ENCODE measurements at places on chromosomes 6 and 20.
A peak's percentile ranks its signal among the peaks of the same experiment; 100 is the strongest.

DNA sequence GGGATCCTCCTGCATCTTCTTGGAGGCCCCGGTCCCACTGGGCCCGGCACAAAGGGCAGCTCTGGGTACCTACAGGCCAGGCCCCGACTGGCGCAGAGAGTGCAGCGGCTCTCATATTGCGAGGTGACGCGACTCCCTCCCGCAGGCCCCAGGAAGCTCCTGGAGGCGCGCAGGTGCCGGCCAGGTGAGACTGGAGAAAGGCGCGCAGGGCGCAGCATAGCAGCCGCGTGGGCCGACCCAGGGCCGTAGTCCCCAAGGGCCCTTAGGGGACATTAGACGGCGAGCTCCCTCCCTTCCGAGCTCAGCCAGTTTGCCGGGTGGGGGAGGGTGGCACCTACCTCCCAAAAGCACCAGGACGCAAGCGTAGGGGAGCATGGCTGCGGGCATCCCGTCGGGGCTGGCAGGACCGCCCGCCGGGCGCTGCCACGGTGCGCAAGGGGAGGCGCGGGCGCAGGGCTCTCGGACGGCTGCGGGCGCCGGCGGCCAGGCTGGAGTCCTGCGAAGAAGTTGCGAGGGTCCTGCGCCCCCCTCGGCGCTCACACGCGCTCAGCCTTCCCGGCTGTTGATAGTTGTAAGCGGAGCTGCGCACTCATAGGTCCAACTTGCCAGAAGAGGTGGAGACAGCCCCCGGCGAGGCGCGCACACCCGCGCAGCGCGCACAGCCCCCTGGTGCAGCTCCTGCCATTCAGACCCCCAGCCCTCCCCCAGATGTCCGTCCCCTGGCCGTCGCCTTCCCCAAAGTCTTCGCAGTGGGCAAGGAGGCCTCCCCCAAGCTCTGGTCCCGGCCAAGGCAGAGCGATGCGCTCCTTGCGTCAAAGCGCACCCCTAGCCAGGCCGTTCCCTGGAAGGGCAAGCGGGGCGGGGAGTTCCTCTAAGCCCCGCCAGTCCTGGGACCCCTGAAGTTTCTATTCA is 622 bp downstream of the APCDD1L start:
- DNase-seq = no peak

DNA sequence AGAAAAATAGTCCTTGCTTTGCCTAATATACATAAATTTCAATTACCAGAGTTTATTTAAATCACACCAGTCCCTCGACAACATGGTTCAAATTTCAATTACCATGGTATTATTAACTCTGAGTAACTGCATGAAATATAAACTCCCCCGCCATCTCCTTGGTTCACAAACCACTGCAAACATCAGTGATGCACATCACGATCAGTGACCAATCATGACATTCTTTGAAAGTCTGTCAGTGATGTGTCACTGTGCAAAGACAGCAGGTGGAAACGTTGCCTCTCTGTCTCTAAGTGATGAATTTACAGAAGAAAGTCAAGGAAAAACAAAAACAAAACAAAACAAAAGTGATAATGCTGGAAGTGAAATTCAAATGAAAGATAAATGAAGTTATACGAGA is 86.7 kb downstream of the TASP1 start:
- DNase-seq = no peak

- no peak for DNase-seq
These were observed 205.3 kb downstream of the CD83 start for GRCh38 chr6:14322841-14323240.

- DNase-seq = no peak
These were observed 8.6 kb upstream of the CLIC5 start for GRCh38 chr6:46024124-46024769.

- no peak for DNase-seq
These were observed 23.8 kb upstream of the POLR1H start for GRCh38 chr6:30037182-30037788.

DNA sequence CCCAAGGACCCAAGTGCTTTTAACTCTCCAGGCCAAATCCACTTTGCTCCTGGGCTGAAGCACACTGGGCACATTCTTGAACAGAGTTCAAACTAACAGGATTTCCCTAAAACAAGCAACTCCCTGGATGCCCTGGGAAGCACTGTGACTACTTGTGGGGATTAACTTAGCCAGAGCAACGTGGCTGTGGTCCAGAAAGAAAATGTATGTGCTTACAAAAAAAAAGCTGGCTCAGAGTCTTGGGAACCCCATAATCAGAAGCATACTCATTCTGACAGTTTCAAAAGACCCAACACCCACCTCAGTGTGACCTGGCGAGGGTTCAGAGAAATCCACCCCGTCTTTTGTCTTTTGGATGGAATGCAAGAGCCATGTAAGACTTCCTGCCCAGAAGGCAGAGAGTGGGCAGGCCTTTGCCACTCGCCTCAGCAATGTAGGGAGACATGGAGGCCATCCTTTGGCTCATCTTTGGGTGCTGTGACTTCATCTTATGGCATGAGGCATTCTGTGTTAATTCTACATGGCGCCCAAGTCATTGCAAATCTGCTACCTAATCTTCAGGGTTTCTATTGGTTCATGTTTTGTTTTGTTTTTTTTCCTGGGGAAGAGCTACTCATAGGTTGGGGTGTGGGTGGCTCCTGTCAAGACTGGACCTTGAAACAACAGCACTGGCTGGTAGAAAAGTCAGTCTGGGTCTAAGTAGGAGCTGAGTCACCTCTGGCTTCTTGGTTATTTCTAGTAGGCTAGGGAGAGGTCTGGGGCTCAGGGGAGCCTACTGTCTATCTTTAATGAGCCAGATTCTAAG is 248.6 kb upstream of the SUPT3H start:
- no peak for DNase-seq

DNA sequence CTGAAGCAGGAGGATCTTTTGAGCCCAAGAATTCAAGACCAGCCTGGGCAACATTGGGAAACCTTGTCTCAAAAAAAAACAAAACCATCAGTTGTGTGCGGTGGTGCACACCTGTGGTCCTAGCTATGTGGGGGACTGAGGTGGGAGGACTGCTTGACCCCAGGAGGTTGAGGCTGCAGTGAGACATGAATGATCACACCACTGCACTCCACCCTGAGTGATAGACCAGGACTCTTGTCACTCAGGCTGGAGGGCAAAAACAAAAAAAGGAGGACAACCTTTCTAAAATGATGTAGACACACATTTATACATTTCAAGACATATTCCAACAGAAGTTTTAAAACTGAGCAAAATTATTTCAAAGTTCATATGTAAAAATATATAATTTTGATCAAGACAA is 45.1 kb downstream of the NOL7 start:
- no peak for DNase-seq

GRCh38 chr6:74073429-74073828 is 377.4 kb downstream of the CD109 start:
- DNase-seq = no peak

DNA sequence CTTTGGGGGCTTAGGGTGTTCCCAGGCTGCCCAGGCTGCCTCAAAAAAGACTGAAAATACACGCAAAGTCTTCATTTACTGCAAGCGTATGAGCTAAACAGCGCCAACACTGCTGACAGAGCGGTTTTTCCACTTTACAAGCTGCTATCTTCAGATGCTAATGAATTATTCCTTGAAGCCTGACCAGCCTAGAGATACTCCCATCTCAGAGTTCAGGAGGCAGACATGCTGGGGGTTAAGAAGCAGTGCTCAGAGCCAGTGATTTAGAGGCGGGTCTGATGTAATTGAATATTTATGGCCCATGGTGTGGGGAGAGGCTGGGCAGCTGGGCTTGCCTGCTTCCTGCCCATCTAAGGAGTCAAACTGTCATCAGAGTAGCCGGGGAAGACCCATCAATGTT is 241.4 kb downstream of the SLC24A3 start:
- DNase-seq = no peak

DNA sequence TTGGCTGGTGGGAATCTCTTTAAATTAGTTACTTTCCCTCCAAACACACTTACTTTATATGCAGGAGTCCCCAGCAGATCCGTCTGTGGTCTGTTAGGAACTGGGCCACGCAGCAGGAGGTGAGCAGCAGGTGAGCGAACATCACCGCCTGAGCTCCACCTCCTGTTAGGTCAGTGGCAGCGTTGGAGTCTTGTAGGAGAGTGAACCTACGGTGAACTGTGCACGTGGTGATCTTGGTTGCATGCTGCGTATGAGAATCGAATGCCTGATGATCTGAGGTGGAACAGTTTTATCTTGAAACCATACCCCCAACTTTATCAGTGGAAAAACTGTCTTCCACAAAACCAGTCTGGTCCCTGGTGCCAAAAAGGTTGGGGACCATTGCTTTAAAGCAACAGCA is 5.0 kb downstream of the SERPINB6 start:
- DNase-seq = no peak

DNA sequence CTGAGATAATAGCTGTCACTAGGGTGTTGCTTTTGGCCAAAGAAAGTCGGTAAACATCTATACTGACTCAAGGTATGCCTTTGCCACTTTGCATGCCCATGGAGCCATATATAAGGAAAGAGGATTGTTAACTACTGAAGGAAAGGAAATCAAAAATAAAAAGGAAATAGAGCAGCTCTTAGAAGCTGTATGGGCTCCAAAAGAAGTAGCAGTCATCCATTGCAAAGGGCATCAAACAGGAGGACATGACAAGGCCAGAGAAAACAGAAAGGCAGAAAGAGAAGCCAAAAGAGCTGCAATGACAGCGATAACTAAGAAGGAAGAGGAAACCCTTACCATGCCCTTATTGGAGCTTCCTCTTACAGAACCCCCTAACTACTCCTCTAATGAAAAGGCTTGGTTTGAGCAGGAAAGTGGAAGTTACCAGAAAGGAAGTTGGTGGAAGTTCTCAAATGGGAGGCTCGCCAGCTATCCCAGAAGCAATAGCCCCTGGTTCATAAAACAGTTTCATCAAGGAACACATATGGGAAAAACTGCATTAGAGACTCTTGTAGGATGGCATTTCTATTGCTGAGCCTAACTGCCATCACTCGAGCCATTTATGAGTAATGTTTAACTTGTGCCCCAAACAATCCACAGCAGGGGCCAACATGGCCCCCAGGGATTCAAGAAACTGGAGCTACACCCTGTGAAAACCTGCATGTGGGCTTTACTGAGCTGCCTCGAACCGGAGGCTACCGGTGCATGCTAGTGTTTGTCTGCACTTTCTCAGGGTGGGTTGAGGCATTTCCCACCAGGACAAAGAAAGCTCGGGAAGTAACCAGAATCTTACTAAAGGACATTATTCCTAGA is 7.0 kb downstream of the IL22RA2 start:
- no peak for DNase-seq

DNA sequence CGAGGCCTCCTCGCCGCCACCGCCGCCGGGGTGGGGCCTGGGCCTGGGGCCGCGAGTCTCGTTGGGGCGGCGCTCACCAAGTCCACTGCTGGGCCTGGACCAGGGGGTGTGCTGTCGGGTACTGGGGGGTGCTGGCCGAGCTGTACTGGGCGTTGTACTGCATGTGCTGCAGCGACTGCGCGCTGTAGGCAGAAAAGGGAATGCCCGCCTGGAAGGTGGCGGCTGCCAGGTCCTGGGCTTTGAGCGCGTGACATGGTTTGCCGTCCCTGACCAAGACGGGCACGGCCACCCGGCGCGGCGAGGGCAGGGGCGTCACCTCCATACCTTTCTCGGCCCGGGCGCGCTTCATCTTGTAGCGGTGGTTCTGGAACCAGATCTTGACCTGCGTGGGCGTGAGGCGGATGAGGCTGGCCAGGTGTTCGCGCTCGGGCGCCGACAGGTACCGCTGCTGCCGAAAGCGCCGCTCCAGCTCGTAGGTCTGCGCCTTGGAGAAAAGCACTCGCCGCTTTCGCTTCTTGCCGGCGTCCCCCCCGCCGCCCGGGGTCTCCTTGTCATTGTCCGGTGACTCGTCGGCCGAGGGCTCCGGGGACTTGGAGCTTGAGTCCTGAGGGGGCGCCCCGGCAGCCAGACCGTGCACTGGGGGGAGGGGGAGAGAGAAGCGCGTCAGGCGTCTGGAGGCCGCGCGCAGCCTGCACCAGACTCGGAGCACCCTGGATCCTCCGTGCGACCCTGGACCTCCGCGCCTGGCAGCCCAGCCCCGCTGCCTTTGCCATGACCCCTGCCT is 1.8 kb downstream of the NKX2-2 start:
- no peak for DNase-seq

- DNase-seq = no peak
These were observed 78.7 kb upstream of the AFDN start for GRCh38 chr6:167748046-167748445.

DNA sequence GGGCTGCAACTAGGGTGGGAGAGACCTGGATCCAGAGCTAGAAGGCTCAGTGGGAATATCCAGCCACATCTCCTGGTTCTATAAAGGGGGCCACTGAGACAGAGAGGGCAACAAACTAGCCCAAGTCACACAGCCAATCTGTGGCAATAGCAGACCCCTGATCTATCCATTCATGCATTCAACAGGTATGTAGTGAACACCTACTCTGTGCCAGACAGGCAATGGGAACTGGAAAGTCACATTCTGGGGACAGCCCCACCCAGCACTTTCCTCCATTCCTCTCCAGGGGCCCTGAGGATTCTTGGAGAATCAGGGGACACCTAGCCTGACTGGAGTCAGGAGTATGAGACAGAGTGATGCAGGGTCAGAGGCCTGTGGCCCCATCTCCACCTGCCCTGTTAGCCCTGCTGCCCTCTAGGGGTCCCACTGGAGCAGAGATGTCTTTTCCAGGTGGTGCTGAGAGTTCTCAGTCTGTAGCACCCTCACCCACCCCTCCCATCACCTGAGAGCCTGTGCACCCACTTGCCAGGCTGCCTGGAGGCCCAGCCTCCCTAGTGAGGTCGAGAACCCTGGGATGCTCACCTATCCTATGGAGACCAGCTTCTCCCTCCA is 13.6 kb downstream of the BPIFA2 start:
- no peak for DNase-seq

DNA sequence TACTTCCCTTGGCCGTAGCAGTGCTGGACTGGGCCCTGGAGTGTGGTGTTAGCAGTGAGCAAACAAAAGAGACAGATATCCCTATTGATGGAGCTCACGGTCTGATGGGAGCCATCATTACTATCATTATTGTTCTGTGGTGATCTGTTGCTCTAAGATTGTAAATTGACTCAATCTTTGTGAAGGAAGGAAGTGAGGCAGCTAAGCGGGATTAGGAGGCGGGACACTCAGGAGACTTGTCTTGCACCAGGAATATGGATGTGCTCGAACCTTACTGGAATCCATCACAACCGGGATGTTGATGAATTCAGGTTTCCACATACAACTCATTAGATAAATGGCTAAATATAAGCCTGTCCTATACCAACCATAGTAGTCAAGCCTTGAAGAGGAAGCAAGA is 25.5 kb upstream of the FAM50B start:
- DNase-seq = no peak

GRCh38 chr6:72864799-72865198 is 242.9 kb downstream of the KCNQ5 start:
- no peak for DNase-seq

GRCh38 chr6:1524040-1524480 is 85.7 kb upstream of the FOXC1 start:
- DNase-seq = peak; percentile 83

- DNase-seq = no peak
These were observed 61.4 kb upstream of the ASIP start for GRCh38 chr20:34179637-34180360.

- no peak for DNase-seq
These were observed 43.9 kb upstream of the FAM184A start for GRCh38 chr6:119122336-119122735.

DNA sequence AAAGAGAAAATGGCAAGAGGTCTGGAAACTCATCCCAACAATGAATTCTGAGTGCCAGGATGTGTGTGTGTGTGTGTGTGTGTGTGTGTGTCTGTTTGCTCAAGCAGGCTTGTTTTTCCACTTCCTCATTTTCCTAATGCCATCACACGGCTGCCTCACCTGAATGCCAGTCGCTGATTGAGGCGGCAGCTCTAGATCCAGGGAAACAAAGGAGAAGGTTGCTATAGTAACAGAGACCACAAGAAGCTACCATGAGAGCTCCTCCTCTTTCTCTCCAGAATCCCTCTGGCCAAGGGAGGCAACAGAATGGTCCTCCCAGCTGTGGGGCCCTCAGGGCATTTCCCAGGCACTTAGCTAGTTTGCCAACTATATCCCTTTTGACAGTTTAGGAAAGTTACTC is 241.1 kb upstream of the TSHZ2 start:
- no peak for DNase-seq

Data from stimulated activated CD4-positive, alpha-beta T cell treated with anti-CD3 and anti-CD28 coated beads, Interleukin-4, amount 100 ng/mL, for 4 hours (primary cell).